ENCODE measurements at places on chromosomes 11 and 22.

DNA sequence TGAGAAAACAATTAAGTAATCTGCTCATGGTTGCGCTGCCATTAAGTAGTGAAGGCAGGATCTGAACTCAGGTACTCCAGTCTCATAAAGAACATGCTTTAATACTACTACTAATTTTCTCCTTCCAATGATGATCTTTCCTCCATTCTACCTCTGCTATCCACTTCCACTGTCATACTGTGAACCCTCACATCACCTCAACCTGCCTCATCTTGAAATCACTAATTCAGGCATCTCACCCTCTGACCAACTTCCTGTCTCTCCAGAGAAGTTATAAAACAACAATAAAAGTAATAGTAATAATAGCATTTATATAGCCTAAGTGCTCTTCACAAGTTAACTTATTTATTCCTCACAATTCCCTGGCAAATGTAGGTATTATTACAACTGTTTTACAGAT is 57.1 kb upstream of the PSMA1 start:
- DNase-seq, result no peak

DNA sequence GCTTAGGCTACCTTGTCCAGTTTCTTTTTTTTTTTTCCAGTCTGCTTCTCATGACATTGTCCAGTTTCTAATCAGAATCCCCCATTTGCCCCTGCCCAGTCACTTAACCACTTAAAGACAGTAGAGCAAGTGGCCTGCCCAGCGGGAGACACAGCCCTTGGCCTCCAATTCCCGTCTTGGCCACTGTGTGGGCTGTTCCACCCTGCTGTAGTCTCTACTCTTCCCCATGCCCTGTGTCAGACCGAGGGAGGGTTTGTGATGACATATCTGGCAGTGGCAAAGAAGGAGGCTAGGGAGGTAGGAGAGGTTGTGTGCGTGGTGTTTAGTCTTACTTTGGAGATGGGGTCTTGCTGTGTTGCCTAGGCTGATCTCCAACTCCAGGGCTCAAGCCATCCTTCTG is 11.5 kb downstream of the PPFIA1 start:
- no peak for DNase-seq

- no peak for DNase-seq
Observed at GRCh38 chr11:94521684-94522083, 9.4 kb downstream of the C11orf97 start.

DNA sequence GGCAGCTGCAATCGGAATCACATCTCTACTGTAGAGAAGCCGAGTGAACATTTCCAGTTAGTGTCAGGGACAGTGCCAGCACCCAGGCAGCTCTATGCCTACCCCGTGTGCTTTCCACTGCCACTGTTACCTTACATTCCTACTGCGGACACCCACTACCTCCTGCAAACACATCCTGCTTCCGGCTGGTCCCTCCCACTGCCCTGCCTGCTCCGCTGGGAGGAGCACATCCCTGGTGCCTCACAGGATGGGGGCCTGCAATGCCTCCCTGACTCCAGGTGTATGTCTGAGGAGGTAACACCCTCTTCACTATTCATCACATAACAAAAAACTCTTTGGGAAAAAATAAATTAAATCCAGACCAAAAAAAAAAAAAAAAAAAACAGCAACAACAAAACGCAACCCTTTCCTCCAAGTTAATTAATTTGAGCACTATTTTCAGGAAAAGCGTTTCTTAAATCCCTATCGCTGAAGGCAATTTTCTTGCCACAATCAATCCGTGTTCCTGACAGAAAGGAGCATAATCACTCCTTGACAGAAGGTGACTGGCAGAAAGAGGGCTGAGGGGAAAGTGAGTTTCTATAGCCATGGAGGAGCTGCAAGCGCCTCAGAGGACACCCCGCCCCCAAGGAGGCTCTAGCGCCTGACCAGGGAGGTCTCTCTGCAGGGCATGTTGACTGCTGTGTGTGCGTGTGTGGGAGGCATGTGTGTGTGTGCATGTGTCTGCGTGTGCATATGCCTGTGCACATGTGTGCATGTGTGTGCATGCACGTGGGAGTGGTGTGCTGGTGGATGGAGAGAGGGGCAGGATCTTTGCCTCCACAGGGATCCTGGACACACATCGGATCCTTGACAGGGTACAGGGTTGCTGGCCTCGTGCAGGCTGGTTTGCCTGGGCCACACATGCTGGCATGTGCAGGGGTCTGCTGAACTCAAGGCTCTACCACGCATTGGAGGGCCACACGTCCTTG is 134.8 kb upstream of the NTM start:
- no peak for DNase-seq

- DNase-seq, result no peak
Observed at GRCh38 chr11:114052160-114052559, 7.4 kb upstream of the ZBTB16 start.

- no peak for DNase-seq
Observed at GRCh38 chr11:120690406-120690805, 178.9 kb downstream of the GRIK4 start.

GRCh38 chr11:76795936-76796441 is 12.8 kb downstream of the TSKU start:
- no peak for DNase-seq

- no peak for DNase-seq
Observed at GRCh38 chr11:720017-720641, 14.1 kb downstream of the EPS8L2 start.

- no peak for DNase-seq
Observed at GRCh38 chr11:99325847-99326246, 305.1 kb downstream of the CNTN5 start.

- DNase-seq, result no peak
Observed at GRCh38 chr11:72954860-72955259, 140.6 kb downstream of the ATG16L2 start.
